ENCODE measurements at places on chromosomes 6 and 20.

- DNase-seq = no peak
Measured at GRCh38 chr20:49659056-49659455, 54.6 kb downstream of the B4GALT5 start.

DNA sequence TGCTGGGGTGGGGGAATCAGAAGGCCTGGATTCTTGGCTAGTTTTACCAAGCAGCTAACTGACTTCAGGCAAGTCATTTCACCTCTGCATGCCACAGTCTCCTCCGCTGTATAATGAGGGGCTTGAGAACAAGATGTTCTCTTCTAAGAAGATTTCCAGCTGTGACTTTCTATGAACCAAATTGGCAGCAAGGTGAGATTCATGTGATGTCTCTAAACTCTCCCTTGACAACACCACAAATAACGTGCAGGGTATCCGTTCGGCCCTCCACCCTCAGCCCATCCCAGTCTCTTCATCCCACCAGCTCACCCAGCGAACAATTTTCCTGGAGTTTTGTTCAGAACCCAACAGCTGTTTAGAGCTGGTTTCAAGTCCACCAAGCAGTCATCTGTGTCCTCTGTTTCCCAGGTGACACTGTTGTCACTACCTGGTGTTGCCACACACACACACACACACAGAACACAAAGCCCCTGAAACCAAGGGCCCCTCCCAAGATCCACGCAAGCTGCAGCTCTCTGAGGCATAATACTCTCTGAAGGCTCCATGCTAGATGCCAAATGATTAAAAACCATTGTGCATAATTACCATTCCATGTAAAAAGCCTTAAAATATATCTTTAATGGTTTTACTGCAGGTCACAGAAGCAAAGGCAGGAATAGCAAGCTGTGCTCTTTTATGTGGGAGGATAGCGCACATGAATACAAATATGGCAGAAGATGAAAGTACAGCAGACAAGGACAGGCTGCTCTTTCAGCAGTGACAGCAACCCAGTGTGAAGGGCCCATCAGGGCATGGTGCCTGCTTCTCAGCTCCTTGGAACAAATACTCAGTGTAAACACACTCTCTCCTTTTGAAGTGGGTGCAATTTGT, 48.2 kb downstream of the ARHGAP18 start:
- no peak for DNase-seq

GRCh38 chr6:100665041-100665380, 200.3 kb upstream of the SIM1 start:
- DNase-seq = no peak

GRCh38 chr6:37275350-37275749, 17.4 kb upstream of the TMEM217 start:
- no peak for DNase-seq

DNA sequence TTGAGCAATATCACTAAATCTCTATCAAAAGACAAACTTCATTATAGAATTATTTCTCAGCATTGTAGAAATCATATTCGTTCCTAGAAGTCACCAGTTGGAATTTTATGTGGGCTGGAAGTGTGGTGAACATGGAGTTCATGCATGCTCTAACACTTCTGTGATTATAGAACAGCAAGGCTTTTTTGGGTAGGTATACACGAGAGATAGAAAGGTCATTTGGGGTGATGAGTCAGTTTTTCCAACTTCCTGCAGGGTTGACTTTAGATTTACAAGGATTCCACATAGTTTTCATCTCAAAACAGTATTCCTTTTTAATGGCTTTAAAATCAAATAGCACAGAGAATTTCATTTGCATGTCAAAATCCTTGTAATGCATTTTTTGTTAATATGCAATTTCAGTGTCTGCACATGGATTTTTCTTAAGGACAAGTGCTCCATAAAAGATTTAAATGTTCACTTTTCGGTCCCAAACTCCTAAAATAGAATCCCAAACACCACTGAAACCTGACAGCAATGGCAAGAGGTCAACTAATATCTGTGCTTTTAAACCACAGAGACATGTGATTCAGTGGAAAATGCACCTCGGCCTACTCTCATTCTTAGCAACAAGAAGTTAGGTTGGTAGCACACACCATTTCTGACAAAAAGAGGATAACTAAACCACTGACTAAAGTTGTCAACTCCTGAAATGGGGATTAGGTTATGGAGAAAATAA, 211.0 kb downstream of the MOXD1 start:
- DNase-seq = peak; percentile 40
